ENCODE measurements at places on chromosomes 3 and 15.

- DNase-seq, result no peak
Measured at GRCh38 chr3:159848348-159849118, 140.1 kb upstream of the IL12A start.

GRCh38 chr3:140863580-140864009 lies 78.0 kb upstream of the SLC25A36 start:
- DNase-seq, result no peak

DNA sequence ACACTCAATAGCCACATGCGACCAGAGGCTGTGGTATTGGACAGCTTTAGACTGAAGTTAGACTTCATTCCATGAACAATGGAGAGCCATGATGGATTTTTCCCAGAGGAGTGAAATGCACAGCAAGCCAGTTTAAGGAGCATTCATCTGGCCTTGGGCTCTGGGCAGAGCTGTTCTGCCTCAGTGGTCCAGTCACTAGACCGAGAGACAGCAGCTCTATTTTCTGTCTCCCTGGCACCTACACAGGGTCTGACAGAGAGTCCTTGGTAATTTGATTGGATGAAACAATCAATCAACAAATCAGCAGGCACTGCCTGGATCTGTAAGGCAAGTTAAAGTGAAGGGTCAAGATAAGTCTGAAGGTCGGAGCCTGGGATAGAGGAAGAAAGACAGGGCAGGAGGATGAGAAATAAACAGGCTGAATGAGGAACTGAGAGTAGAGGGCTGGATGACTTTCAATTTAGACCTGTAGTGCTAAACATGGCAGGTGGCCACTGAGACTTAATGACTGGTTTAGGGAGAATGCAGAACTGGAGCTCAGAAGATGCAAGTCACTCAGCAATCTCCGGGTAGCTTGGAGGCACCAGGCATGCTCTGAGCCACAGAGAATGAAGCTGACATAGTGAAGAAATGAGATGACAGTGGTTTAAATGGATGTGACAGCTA lies 98.5 kb upstream of the SLC25A36 start:
- DNase-seq, result no peak

- DNase-seq, result no peak
Measured at GRCh38 chr3:166484470-166484869, 647.2 kb upstream of the BCHE start.

DNA sequence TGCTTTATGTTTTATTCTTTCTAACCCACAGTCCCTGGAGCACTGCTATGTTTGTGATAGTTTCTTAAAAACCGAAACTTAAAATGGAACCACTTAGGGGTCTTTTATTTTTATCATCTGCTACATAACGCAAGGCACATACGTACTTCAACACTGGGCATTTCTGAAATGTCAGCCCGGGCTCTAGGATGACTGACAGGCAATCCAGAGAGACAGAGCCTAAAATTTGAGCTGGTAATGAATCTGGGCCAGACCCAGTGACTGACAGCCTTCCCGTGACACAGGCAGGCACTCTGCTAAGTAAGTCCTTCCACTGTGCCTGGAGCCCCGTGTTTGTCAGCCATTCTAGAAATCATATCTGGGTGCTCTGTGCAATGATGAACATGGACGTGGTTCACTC lies 84.6 kb downstream of the RYR3 start:
- no peak for DNase-seq

DNA sequence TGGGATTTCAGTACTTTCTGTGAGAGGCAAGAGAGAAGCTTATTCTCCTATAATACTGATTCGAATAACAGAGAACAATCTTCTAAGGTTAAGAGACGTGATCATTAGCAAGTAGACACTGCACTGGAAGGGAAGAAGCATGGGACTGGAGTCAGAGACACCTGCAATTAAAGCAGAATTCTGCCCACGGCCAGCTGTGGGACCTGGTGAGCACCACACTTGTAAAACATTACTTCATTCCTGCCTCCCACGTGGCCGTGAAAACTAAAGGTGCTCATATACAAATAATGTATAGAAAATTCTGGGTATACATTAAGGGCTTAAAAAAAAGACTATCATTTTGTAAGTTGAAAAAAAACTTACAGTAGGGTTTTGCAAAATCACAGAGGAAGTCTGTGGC lies 2.0 kb downstream of the TM2D3 start:
- DNase-seq, result no peak

DNA sequence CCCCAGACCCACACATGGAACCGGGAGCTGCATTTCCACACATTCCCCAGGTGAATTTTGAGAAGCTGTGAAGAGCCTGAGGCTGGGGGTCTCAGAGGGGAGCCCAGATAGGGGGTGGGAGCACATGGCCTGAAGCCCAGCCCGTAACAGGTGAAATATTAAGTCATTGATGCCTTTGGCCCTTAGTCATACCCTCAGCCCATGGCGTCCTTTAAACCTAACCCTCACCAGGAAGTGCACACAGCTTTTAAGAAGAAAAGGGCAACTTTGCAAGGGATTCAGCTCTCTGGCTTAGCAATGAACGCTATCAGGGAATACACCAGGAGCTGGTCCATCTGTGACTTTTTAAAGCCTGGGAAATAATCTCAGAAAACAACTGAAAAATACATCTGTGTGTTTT lies 40.6 kb downstream of the WNT7A start:
- DNase-seq, result no peak

DNA sequence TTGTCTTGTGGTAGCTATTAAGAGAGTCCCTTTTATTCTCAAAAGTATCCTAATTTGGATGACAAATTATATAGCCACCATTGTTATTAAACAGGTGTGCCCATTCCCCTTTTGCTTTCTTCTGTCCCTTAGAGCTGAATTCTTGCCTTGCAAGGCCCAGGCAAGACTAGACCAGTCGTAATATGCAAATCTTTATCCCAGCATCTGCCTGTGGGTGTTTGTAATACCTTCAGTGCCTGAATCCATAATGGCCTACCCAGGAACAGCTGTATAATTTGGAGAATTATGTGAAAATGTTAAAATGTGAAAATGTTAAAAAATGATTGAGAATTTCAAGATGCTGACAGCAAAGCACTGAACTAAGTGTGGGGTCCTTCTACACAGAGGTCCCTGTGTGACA lies 403.0 kb upstream of the RBMS3 start:
- no peak for DNase-seq

GRCh38 chr3:180036671-180037455 lies at the start of gene PEX5L:
Gene PEX5L, minus strand, starts transcription at chr3:180036937. Its CDS starts 338 bp downstream, at chr3:180036599.
- DNase-seq, result no peak

GRCh38 chr3:41207355-41207754 lies 8.1 kb downstream of the CTNNB1 start:
- no peak for DNase-seq

DNA sequence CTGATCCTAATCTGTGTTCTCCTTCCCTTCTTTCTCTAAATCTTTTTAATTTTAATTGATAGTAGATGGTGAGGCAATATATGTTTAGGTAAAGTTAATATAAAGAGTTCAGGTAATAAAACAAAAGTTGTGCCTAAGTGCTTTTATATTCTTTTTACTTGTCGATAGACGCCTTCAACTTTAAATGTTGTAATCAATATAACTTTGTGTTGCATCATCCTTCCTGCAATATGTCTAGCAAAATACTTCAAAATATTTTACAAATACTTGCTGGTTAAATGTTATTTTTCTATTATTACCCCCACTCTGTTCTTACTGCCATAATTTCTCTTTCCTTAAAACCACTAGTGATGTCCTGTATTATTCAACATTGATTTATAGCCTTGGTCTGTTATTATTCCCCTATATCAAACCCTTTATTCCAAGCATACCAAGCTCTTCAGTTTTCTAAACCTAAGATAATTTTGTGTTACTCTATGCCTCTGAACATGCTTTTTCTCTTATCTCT lies 92.4 kb downstream of the NAALADL2 start:
- DNase-seq, result no peak

DNA sequence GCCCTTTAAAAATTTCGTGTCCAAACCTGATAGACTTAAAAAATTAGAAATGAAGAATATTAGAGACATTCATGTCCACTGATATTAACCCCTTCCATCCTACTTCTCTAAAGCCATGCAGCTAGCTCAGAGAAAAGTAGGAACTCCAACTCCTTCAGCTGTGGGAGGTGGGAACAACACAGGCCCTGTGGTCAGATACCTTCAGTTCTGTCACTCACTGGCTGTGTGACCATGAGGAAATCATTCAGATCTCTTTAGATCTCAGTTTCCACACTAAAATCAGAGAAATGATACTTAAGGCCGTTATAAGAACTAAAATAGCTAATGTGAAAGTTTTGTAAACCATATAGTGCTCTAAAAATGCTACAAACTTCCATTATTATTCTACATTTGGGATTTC lies 209.8 kb downstream of the TNIK start:
- no peak for DNase-seq
